Right renal pelvis (tissue), 4 donors: ENCODE measurements at places on chromosomes 6 and 20. TPM values are rescaled to one million over a fixed set of nuclear protein-coding genes. Genes with fewer than 3 reads are reported as not detected.

- DNase-seq = no peak
These were observed 8.5 kb upstream of the PSMG4 start for GRCh38 chr6:3250231-3250675.

GRCh38 chr20:13430346-13431002 is 208.3 kb downstream of the TASP1 start:
- no peak for DNase-seq

GRCh38 chr6:125611573-125612344 is 137.7 kb upstream of the HEY2 start:
- peak; percentile 68 for DNase-seq

The GLP1R gene
- 0.92 TPM for polyA plus RNA-seq

DNA sequence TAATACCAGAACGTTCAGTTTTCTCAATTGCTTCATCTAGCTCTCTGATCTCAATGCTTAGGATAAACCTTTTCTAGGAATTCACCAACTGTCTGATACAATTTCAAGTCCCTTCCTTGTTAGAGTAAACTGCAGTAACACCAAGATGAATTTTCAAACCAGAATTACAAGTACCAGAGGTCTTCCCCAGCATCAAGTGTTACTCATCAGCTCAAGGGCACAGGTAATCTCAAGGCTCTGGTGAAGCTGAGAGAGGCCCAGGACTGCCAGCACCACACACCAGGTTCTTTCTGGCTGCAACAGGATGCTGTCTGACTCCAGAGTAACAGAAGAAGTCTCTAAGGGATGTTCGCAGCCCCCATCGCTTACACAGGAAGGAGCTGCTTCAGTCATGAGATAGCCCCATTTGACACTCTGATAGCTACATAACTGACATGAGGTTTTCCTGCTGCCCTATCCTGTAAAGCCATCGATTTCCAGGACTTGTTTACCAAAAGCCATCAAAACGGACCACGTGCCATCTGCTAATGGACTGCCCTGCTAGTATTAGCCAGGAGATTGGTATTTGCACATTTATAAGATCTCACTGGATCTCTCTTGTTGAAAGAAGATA is 549.4 kb downstream of the UTRN start:
- DNase-seq = no peak

The TGM3 gene
- polyA plus RNA-seq = 0.77 TPM

The SLC22A7 gene
- polyA plus RNA-seq = 0.24 TPM

DNA sequence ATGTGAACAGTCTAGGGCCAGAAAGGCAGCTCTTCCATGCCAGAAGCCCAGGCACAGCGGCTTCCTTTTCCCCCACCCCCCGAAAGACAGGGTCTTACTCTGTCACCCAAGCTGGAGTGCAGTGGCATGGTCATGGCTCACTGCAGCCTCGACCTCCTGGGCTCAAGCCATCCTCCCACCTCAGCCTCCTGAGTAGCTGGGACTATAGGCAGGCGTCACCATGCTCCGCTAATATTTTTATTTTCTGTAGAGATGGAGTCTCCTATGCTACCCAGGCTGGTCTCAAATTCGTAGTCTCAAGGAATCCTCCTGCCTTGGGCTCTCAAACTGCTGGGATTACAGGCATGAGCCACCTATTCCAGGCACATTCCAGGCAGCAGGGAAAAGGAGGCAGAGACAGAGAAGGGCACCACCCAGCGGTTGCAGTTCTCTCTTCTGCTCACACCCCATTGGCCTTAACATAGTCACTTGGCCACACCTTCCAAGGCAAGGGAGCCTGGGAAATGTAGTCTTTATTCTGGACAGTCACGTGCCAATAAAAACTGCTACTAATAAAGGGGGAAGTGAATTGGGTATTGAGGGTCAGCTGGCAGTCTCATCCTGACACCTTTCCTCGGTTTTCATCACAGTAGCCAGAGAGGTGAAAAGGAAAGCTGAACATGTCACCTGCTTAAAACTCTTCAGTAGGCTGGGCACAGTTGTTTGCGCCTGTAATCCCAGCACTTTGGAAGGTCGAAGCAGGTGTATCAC is 205.9 kb downstream of the ZMYND8 start:
- DNase-seq = peak; percentile 49

- DNase-seq = no peak
These were observed 2.4 kb upstream of the TBCC start for GRCh38 chr6:42748203-42748898.

DNA sequence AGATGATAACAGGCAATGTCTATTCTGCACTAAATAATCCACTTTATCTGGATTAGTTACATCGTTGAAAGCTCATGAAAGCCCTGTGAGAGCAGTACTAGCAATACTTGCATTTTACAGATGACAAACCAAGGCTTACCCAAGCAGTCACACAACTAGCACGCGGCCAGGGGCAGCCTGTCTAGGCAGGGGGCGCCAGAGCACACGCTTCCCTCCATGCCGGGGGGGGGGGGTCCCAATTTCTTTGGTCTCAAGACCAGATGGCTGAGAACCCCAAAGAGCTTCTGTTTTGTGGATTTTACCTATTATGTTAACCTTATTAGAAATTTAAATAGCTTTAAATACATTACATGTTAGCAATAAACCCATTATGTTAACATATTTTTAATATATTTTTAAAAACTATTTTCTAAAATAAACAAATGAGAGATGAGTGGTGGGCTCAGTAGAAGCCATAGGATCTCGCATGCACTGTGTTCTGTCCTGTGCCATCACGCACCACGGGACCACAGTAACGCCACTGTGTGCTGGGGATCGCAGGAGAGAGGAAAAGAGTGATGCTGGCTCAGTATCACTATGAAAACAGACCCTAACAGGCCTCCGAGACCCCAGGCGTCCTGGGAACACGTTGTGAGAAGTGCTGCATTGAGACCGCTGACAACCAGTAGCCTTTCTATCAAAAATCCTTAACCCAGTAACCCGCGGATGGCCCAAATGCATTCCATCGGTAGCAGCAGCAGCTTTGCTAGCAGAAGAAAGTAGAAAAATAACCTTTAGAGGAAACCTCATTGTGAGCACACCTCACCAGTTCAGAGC is 5.3 kb upstream of the PRR18 start:
- DNase-seq = no peak

DNA sequence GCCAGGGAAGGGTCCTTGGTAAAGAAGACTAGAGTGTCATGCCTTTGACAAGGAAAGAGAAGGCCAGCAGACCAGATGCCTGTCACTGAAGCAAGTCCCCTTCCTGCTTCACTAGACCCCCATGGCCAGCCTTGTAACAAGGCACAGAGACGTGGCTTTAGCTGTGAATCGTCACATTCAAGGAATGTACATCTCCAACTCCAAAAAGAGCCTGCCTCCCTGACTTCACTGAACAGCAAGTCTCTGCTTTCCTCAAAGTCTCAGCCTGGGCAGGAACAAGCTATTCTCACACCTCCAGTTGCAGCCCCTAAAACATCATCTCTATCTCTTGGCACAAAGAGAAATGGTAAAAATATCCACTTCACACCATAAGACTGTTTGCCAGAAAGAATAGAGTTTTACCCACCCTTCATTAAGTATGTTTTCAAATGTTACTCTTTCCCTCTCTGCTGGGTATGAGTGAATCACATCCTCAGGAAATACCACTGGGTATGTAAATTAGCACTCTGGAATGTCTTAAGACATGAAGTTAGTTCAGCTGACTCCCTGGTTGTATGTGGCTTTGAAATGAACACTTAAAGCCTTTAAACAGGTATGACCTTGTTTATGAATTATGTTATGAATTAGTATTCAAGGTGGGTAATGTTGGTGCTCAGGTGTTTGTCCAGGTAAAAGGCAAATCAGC is 46.4 kb upstream of the NT5E start:
- DNase-seq = no peak

DNA sequence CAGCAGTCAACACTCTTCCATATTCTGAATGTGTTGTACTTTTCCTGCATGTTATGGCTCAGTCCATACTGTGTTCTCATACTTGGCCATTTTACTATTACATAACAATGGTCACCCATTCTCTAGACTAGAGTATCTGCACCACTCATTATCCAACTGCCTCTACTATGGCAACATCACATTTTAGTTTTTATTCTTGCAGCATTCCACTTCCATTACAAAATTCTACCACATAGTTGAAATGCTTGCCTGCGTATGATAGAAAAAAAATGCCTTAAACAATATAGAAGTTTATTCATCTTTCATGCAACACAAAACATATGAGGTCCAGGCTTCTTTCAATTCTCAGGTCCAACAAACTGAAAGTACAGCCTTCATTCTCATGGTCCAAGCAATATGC is 128.0 kb downstream of the TENT5A start:
- DNase-seq = no peak

GRCh38 chr6:148765898-148766808 is 19.3 kb downstream of the UST start:
- no peak for DNase-seq

DNA sequence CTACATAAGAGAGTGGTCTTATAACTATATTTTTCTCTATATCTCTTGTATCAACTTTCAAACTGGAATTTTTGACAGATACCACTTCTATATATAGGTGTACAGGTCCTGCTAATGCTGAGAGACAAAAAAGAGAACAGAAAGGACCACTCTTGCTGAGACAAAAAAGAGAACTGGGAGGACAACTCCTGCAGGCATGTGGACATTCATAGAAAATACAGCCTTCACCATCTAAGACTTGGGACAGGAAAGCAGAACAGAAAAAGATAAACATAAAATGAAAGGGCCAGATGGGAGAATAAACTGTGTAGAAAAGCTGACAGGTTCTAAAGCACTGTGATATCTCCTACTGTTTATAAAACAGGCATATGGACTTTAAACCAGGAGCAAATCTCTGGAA is 541.0 kb upstream of the ADGRB3 start:
- no peak for DNase-seq

The SNAP25 gene
- polyA plus RNA-seq = 6.2 TPM

- DNase-seq = no peak
These were observed 88.2 kb downstream of the MTFR2 start for GRCh38 chr6:136161950-136162349.

DNA sequence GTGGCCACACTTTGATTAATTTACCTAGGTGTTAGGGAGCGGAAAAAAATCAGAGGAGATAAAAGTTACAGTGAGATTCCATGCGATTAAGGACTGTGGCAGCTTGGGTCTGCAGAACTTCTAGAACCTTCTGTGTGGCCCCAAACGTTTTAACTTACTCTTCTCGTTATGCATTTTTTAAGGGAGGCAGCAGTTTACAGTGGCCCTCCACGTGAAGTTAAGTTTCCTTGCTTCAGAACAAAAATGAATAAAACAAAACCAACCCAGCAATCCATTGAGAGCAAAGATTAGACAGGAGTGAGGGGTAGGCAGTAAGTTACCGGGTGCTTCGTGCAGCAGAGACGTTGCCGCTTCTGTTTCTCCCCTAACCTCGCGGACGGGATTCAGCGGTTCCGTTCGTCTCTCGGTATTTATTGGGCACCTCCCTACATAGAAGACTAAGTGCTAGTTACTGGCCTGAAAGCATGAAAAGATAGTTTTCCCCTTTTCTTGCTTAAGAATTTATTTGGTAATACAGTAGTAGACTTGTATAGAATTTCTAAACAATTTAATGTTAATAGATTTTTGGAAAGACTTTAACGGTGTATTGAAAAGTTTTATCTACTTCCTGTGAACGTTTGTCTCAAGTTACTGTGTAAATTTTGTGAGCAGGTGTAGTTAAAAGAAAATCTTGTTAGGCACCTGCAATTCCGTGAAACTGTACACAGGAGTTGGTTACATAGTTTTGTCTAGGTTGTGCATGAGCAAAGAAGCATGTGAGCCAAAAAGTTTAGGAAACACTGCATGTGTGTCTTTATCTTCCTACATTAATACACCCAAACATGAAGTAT is 1.1 kb downstream of the BAG2 start:
- no peak for DNase-seq

DNA sequence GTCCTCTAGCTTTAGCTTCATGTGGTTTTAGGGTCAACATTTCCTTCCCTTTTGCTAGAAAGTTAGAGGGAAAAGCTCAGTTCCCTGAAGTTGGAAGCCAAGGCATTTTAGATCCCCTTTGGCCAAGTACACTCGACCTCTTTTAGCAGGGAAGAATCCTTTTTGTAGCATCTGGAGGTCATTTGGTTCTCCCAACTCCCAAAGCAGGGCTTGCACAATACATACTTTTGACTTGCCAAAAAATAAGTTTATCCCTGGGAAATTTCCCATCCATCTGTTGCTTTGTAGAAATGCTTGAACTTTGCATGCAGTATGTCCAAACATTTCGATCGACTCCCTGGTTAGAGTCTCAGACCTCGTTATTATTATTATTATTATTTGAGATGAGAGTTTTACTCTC is 4.6 kb upstream of the EDEM2 start:
- no peak for DNase-seq

The BPIFA1 gene
- not detected for polyA plus RNA-seq

DNA sequence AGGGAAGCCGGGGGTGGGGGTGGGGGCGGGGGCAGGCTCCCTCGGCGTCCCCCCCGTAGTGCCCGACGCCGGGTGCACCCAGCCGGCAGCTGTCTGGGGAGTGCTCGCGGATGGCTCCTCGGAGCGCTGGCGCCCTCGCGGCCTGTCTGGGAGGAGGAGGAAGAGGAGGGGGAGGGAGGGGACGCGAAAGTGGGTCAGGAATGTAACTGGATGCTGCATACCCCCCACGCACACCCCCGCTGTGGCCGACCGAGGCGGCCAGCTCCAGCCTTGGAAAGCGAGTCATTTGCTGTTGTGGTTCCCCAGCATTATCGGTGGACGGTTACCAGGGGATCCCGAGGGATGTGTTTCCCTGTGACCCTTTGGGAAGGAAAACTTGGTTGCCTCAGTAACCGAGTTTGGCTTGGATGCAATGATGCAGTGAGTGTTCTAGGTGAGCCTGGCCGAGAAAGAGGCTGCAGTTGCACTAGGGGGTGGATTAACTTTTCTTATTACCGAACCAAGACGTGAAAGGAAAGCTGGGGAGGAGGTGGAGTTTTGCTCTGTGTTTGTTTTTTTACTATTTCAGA is 55.2 kb upstream of the RREB1 start:
- DNase-seq = peak; percentile 58

DNA sequence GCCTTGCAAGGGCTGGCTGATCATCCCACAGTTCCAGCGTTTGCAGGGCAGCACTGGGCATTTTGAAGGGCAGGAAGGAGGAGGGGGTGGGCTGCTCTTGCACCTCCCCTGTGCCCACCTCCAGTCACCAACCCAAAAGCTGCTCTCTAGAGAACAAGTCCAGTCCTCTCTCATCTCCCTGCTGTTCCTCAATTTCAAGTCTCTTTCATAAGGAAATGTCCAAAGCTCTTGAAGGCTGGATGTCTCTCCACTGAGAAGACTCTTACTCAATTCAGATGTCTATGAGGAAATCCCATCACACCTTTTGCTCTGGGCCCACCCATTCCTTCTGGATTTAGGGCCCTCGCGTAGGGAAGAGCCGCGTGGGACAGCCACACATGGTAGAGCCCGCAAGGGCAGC is 31.7 kb downstream of the WRNIP1 start:
- DNase-seq = no peak

DNA sequence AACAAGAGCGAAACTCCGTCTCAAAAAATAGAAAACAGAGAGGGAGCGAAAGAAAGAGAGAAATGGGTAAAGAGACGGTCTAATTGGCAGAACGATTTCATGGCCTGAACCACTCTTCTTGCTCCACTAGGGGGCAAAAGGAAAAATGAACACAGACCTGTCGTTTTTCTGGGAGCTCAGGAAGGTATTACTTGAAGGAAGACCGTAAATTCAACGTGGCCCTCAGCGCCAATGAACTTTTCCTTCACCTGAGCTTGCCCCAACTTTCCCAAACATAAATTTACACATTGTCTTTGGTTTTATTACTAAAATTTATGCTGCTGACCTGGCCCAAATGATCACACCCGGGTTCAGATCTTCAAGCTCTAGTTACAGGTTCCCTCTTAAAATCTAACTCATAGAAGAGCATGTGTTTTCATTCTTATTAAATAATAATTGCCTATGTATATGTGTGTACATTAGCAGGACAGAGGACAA is 67.3 kb downstream of the ATP9A start:
- no peak for DNase-seq

- no peak for DNase-seq
These were observed 110.5 kb downstream of the ARHGAP18 start for GRCh38 chr6:129599467-129599866.

The OPN5 gene
- 0.52 TPM for polyA plus RNA-seq
